ENCODE measurements at places on chromosomes 3 and 15.

DNA sequence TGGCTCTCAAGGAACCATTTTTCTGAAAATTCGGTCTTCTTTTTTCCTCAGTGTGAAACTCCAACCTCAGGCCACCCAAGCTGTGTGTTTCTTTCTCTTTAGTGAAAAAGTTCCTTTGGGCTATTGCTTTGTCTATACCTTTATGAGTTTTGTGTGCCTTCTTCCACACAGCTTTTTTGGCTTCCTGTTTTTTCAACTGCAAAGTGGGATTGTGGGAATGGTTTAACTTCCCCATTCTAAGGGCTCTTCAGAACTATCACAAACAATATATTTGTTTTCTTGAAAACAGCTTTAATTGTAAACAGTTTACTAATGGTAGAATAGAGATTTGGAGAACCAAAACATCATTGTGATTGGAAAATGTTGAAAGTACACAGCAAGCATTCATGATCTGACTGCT, 10.4 kb downstream of the SYN2 start:
- no peak for DNase-seq

GRCh38 chr3:146093896-146094295, 67.1 kb downstream of the PLOD2 start:
- no peak for DNase-seq

- DNase-seq: no peak
Measured at GRCh38 chr3:133137042-133137996, 99.1 kb downstream of the TMEM108 start.

DNA sequence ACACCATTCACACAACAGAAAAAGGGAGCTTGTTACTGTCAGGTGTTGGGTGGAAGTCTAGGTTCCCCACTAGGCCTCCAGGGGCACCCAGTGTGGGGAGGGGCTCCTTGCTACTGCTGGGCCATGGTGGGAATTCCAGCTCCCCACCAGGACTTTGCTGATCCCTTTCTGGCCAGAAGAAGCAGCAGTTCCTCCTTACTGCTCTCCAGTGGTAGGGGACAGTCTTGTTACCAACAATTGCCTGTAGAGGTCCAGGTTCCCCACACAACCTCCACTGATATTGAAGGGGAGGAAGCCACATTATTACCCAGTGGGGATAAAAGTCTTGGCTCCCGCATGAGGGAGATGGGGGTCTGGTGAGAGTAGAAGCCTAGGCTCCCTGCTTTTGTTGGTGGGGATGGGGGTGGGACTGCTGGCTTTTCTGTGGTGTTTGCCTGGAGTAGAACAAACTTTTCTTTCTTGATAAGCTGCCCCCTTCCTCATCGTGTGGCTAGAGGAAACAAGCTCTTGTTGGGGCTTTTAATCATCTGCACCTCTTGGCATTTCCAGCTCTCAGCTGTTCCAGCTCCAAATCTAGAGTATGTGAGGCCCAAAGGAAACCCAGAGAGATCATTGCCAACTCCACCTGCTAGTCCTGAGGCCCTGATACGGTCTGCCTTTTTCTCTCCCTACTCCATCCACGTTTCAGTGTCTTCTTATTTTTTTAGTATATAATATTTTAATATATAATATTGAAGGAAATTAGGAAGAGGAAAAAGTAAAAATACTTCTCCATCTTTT, 824.2 kb downstream of the AGBL1 start:
- no peak for DNase-seq

DNA sequence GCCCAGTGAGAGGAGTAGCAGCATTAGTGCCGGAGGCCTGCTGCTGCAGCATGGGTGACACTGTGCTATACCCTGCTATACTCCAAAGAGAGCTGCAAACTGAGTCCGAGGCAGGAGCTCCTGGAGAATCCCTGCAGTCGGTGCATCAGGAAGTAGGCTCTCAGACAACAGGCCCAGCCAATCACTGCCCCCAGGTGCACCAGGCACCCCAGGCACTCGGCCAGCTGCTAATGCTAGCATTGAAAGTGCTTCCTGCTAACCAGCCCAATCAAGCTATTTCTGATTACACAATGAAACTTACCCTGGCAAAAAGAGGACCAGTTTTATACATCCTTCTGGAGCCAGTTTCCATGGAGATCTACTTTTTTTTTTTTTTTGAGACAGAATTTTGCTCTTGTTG, 45.6 kb upstream of the IREB2 start:
- no peak for DNase-seq

DNA sequence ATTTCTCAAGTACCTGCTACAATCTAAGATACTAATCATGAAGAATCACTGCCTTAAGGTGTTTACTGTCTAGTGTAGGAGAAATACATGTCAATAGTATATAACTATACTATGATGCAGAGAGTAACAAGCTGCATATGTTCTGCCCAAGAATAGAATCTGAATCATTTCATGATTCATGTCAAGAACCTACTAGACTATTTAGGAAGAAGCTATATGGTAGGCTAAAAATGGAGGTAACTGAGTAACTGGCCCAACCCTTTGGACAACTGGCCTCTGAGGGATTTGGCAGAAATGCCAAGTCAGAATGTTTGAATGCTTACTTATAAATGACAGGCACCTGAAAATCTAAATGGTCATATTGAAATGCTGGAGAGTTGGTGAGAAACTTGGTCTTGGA, 59.9 kb upstream of the DGKG start:
- DNase-seq: no peak

GRCh38 chr3:11523572-11524101, 120.1 kb downstream of the VGLL4 start:
- no peak for DNase-seq

GRCh38 chr15:81858586-81858985, 187.2 kb downstream of the MEX3B start:
- DNase-seq: no peak

- DNase-seq: no peak
Measured at GRCh38 chr3:29802057-29802456, 521.2 kb downstream of the RBMS3 start.

DNA sequence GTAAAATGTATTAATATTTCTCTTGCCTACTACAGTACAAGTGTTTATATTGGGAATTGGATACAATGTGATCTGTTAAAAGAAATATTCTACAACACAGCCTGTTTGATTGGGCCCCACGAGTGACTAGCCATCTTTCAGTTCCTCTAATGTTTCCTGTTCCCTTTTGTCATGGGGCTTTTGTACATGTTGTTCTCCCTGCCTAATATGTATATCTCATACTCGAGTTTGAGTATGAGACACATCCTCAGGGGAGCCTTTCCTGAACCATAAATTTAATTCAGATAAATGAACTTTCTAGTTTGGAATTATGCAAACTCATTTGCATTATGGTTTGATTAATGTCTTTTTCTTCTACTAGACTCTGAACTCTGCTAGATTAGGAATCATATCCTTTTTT, 65.5 kb downstream of the MEF2A start:
- peak; percentile 4 for DNase-seq

DNA sequence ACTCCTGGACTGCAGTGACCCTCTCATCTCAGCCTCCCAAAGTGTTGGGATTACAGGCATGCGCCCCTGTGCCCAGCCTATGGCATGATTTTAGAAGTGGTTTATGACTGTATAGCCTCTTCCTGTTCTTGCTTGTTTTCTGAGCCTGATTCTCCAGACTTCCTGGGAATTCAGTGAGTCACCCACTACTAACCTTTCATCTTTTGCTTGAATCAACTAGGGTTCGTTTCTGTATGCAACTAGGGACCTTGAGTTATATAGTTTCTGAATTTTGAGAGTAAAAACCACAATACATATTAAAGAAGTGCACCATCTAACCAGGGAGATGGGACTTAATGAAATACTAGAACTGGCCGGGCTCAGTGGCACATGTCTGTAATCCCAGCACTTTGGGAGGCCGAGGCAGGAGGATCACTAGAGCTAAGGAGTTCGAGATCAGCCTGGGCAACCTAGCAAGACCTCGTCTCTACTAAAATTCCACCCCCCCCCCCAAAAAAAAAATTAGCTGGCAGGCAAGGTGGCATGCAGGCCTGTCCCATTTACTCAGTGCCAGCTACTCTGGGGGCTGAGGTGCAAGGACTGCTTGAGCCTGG, 76.0 kb downstream of the ZNF609 start:
- DNase-seq: peak; percentile 46

- no peak for DNase-seq
Measured at GRCh38 chr3:82163907-82164520, 402.6 kb upstream of the GBE1 start.

DNA sequence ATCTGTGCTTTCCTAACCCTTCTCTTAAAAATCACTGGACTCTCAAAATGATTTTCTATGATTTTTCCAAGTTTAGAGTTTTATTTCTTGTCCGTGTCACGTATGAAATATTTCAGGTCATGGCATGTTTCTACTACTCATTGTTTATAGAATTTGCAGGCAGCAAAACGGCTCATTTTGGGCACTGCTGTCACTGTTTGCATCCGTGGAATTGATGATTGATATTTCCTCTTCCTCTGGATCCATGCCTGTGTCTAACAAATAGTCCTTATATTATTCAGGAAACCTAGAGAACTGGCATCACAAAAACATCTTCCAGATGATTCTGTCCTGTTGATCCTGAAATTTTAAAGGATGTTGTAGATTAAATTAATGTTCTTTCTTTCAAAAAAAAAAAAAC, 47.6 kb downstream of the LARS2 start:
- no peak for DNase-seq

GRCh38 chr15:70160267-70160666, 62.5 kb upstream of the TLE3 start:
- DNase-seq: no peak

- DNase-seq: peak; percentile 72
Measured at GRCh38 chr15:75349851-75350588, 3.2 kb downstream of the NEIL1 start.

- no peak for DNase-seq
Measured at GRCh38 chr3:76942101-76942500, 97.8 kb upstream of the ROBO2 start.

DNA sequence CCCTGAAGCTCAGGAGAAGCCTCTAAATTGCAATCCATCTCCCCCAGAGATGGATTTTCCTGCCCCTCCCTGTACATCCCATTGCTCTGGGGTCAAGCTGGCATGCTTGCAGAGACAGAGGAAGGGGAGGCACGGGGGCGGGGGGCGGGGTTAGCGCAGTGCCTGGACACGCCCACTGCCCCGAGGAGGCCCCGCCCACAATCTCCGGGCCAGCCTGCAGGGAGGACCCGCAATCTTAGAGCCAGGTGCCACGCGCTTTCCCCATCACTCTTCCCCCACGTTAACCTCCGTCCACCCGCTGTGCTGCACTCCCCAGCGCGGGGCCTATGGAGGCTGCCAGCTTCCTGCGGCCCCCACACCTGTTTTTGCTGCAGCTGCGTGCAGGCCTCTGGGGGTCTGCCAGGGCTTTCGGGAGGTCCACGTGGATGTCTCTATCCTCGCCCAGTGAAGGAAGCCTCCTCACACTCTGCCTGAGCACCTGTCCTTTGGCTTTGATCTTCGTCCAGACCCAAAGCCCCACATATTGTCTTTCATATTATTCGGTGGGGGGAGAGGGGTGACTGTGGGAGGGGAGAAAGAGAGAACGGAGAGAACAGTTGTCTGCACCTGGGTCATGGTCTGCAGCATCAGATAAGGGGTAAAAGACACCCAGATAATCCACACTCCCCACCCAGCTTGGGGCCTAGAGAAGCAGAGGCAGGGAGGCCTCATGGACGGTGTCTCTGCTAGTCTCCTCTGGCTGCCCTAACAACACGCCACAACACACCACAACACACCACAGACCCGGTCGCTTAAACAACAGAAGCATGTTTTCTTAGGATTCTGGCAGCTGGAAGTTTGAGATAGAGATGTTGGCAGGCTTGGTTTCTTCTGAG, 118.0 kb upstream of the MEF2A start:
- no peak for DNase-seq

DNA sequence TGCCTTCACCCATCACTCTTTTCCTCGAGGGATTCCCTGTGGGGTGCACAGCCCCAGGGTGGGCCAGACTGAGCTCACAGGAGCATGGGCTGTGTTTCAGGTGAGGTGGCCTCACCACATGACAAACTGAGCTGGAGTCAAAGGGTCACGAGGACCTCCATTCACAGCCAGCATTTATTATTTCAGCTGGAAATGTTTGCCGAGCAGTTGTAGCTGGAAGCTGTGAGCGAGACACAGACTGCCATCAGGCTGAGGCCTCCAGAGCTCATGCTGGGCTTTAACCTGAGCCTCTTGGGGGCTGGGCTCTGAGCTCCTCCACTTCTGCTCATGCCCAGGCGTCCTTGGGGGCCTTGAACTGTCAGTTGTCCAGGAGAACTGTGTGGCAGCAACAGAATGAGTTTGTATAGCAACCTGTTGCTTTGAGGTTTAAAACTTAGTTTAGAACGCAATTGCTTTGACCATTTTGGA, 57.5 kb downstream of the FLNB start:
- no peak for DNase-seq

DNA sequence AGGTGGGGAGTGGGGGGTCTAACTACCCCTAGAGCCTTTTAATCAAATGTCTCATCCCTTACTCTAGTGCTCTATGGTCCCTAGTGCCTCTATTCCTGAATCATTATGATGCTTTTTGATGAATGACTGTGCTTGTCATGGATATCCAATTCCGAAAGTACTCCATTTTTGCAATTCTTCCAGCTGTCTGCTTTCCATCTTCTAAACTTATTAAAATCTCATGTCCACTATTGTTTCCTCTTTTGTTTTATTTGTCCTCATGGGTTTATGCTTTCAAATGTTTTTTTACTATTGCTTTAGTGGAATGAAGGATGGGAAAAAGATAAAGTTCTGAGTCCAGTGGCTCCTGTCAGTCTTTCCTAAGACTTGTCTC, 77.2 kb upstream of the KCNMB2 start:
- DNase-seq: no peak

GRCh38 chr3:189927975-189928895, 192.5 kb downstream of the P3H2 start:
- DNase-seq: no peak

DNA sequence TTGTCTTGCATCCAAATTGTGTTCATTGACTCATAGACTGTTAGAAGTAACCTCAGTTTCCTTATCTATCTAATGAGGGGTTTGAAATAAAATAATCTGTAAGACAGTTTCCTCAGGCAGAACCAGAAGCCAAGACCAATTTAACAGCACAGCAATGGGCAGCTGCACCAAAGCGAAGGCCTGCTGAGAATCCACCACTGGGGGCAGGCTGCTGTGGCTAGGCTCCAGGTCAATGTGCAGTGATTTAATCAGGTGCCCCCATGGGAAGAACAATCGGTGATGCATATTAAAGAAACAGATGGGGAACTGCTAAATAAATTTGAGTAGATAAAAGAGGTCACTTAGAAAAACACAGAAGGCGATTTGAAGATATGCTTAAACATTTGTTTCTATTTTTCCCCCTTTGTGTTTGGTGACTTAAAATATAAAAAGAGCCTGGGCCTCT, 28.0 kb upstream of the TMOD3 start:
- no peak for DNase-seq

DNA sequence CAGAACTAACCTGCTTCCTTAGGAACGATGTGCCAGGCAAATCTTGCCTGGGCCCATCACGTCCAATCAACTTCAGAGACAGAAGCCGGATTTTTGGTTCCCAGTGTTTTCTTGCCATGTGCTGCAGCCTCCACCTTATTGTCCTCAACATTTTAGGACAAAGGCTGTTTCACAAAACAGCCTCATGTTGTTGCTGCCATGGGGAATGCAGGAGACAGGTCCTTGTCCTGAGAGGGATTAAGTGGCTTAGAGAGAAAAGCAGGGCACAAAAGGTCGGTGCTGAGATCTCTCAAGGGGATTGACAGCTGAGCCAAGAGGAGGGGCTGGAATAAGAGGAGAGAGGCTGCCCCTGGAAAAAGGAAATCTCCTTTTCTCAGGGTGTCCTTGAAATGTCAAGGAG, 11.3 kb upstream of the NMNAT3 start:
- DNase-seq: no peak

GRCh38 chr3:22371036-22371435, 620.0 kb upstream of the ZNF385D start:
- no peak for DNase-seq

GRCh38 chr3:48852151-48852550, 4.5 kb upstream of the PRKAR2A start:
- DNase-seq: no peak
